Umbilical cord (tissue), 2 donors: ENCODE measurements at places on chromosomes 5 and 9.

- DNase-seq: no peak
Observed at GRCh38 chr5:100694100-100694499, 158.9 kb downstream of the FAM174A start.

DNA sequence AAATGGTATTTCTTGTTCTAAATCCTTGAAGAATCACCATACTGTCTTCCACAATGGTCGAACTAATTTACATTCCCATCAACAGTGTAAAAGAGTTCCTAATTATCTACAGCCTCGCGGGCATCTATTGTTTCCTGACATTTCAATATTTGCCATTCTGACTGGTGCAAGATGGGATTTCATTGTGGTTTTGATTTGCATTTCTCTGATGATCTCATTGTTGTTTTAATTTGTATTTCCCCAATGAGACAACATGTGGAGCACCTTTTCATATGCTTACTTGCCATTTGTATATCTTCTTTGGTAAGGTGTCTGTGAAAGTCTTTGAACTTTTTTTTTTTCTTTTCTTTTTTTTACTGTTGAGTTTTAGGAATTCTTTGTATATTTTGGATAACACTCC is 473.6 kb downstream of the KCTD16 start:
- no peak for DNase-seq

DNA sequence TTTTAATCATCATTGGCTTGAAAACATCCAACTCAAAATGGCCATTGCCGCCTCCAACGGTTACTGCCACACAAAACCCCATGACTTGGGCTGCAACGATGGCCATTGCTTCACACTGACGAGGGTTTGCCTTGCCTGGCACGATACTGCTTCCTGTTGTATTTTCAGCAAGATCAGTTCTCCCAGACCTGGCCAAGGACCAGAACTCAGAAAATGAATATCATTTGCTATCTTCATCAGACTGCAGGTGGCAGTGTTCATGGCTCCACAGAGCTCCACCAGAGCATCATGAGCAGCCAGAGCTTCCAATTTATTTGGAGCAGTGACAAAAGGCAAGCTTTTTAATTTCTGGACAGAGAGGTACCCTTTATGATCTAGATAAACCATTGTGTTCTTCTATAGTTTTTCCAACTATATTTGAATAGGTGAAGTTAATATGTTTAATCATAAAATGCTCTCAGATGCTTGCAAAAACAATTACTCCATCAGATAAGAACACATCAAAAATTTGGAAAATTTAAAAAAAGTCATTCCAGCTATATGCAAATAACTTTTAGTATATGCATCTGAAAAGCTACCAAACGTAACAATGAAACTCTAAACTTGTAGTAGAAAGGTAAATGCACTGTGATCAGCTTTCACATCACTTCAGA is 10.4 kb downstream of the AMACR start:
- DNase-seq: peak; percentile 88

- no peak for DNase-seq
Observed at GRCh38 chr9:108434036-108434435, 421.8 kb downstream of the ACTL7B start.

- DNase-seq: no peak
Observed at GRCh38 chr5:123351240-123351639, 72.0 kb downstream of the CEP120 start.

DNA sequence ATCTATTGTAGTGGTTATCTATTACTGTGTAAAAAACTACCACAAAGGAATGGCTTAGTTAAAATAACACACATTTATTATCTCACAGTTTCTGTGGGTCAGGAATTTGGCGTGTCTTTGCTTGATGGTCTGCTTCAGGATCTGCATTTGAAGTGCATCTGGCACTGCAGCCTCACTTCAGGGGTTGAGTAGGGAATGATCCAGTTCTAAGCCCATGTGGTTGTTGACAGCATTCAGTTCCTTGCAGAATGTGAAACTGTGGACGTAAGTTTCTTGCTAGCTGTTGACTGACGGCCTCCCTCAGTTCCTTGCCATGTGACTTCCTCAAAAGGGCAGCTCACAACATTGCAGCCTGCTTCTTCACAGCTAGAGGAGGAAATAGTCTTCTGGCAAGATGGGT is 2.1 kb upstream of the OGN start:
- peak; percentile 92 for DNase-seq

- no peak for DNase-seq
Observed at GRCh38 chr9:83281306-83282255, 218.6 kb upstream of the RASEF start.

- DNase-seq: no peak
Observed at GRCh38 chr9:86687788-86688187, 259.5 kb downstream of the GAS1 start.

GRCh38 chr5:880816-881550 is 11.6 kb downstream of the BRD9 start:
- DNase-seq: no peak

DNA sequence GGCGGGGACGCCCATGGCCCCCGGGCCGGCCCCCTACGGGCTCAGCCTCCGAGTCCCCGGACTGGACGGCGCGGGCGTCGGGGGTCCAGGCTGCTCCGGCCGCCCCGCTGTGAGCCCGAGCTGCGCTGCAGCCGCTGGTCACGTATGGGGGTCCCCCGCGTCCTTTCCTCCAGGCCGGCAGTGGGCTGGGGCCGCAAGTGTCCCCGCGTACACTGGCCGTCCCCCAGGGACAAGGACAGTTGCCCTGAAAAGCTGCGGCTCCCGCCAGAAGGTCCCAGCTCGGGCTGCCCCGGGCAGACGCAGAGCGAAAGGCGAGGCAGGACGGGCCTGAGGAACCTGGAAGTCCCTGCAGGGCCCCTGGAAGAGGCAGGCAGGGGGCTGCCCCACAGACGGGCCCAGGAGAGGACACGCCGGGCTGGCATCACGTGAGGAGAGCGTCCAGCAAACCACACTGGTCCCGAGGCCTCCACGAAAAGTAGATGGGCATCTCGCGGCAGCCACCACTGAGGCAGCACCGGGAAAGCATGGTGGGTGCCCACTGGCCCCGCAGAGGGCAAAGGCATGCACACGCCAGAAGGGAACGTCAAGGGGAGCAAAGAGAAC is 3.3 kb upstream of the NKD2 start:
- DNase-seq: no peak

- DNase-seq: no peak
Observed at GRCh38 chr5:179923436-179923835, 15.7 kb upstream of the TBC1D9B start.

DNA sequence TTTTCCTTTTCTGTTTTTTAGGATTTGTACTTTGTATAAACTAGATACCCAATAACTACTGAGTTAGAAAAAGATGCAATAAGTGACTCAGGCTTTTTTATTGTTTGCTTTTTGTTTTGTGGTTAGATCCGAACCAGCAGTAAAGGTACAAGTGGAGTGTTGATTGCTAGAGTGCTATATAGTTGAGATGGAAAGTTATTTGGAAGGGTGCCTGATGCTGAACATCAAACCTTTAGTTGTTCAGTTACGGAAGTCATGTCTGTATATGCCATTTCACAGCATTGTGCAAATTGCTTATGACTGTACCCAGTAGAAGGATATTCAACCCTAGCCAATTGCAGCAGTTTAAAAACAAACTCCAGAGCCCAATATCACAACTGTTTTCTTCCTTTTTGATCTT is 285.1 kb downstream of the MAT2B start:
- DNase-seq: no peak

GRCh38 chr9:9746826-9747225 is 866.0 kb downstream of the PTPRD start:
- DNase-seq: no peak

DNA sequence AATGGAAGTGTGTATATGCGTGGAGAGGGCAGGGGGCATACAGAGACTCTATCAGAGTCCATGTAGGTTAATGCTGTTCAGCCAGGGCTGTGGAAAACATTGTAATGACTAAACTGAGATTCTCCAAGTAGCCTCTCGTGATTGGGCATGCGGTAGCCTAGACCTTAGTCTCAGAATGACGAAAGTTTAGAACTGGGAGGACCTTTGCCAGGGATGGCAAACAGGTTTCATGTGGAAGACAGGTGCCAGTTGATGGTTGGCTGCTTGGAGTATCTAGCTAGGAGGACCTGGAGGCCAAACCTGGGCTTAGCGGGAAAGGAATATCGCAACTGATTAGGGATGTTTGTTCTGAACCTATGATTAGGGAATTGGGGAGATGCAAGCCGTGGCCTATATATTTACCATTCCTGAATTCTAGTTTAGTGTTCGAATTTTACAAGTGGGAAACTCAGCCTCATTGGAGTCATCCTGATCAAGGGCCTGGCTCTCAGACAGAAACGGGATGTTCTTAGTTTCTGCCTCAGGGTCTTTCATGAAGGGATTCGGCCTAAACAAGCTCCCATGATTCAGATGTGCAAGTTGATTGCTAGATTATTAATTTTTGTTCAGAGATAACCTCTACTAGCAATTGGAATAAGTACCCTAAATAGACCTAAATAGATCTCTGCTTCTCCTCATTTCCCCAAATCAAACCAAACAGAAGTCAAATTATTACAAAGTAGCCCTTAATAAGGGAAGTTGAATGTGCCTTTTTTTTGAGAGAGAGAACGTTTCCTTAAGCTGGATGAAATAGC is 26.8 kb upstream of the TJP2 start:
- DNase-seq: no peak

GRCh38 chr5:149040421-149040820 is 22.4 kb downstream of the SH3TC2 start:
- no peak for DNase-seq

- no peak for DNase-seq
Observed at GRCh38 chr5:115271295-115272050, 8.8 kb upstream of the PGGT1B start.

- DNase-seq: no peak
Observed at GRCh38 chr5:73493421-73493820, 4.8 kb upstream of the BTF3 start.

GRCh38 chr9:34318163-34318790 is 10.8 kb downstream of the KIF24 start:
- no peak for DNase-seq

- no peak for DNase-seq
Observed at GRCh38 chr5:171897231-171897630, 109.2 kb downstream of the FBXW11 start.

- DNase-seq: peak; percentile 98
Observed at GRCh38 chr9:134449180-134449916, 123.1 kb downstream of the RXRA start.
